Stimulated activated CD4-positive, alpha-beta T cell treated with anti-CD3 and anti-CD28 coated beads, TNF-alpha, amount 100 ng/mL, for 4 hours (primary cell): ENCODE measurements at places on chromosomes 2 and 18.

- no peak for DNase-seq
Observed at GRCh38 chr2:227606476-227606875, 7.8 kb downstream of the SCYGR2 start.

DNA sequence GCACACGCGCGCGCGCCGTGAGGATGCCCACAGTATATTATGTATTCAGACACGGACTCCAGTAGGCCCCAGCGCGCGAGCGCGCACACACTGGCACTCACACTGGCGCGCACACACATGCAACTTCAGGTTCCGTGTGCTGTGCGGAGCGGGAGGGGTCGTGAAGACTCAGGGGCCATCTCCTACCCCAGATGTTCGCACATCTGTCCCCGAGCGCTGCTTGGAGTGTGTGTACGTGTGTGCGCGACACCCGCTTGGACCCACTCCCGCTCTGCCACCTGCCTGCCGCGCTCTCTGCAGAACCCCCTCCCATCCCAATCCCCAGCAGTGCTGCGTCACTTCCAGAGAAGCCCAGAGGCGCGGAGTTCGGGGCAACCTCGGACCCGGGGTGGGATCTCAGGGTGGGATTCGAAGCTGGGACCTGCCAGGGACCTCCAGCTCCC, 2.6 kb downstream of the NRP2 start:
- no peak for DNase-seq

GRCh38 chr2:142942690-142943089, 65.2 kb downstream of the KYNU start:
- DNase-seq = no peak

DNA sequence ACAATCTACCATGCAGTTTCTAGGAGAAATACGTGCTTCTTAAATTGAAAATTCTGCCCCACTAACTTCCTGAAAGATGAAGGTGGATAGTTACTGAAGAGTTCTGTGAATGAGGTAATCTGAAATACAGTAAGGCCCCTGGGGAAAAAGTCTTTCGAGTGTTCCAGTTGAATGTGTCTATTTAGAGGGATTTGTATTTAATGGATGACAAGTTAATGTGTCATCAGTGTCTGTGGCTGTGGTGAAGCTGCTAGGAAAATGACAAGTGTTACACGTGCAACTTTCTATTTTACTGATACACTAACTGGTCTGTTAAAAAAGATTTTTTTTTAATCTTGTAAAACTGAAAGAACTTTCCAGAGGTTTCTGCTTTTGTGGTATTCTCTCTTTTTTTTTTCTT, 384.6 kb downstream of the STK39 start:
- no peak for DNase-seq

GRCh38 chr18:14086458-14087231, 45.6 kb downstream of the ZNF519 start:
- no peak for DNase-seq

DNA sequence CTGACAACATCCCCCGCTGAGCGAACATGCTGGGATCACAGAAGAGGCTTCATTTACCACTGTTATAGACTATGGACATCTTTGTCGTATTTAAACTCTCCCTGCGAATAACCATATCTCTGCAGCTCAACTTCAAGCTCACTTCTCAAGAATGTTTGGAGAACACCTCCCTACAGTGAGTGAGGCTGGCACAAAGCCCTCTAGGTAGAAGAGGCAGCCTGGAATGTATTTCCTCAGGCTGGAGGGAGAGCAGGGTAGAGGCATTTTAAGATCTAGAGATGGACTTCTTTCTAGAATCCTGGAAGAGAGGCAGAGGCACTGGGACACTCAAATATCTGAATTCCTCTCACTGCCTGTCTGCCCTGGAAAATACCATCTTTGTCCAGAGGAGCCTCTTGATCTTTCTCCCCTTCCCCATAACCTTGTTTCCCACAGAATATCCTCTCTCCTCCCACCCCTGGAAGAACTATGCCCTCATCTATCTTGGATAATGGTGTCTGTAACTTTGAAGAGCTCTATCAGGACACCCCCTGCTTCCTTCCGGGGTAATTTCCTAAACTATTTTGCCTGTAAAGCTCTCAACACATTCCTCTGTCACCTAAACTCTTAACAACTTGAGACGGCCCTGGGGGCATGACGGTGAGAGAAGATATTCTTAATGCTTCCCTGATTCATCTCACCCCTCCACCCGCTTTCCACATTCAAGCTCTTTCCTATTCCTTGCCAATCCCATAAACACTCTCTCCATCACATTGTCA, 2.4 kb upstream of the ANTXR1 start:
- DNase-seq = no peak

- DNase-seq = no peak
Observed at GRCh38 chr18:37270038-37270665, 295.4 kb downstream of the CELF4 start.

DNA sequence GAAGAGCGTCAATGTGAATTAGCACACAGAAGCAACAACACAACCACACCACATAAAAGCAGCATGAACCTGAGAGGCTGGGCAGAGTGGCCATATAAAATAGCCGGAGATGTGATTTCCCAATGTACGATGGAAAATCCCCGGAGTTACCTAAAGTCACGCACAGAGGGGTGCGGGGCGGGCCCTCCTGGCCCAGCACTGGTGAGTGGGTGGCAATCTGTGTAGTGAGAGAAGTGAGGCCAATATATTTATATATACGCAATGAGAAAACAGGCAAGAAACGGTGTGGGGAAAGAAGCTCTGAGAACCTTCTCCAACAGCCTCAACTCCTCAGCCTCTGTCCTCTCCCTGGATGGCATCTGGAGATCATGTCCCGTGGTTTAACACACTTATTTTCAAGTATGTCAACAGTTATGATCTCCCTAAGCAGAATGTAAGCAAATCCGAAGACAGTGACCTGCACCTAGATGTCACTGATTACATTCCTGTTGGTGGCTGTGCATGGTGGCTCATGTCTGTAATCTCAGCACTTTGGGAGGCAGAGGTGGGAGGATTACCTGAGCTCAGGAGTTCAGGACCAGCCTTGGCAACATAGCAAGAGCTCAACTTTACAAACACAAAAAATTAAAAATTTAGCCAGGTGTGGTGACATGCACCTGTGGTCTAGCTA, 41.6 kb downstream of the CRACDL start:
- no peak for DNase-seq

GRCh38 chr18:51537487-51537886, 340.0 kb upstream of the MEX3C start:
- no peak for DNase-seq

- DNase-seq = no peak
Observed at GRCh38 chr2:119455066-119455718, 23.5 kb downstream of the TMEM37 start.

GRCh38 chr2:219552382-219553167, 8.7 kb downstream of the TMEM198 start:
- DNase-seq = peak; percentile 66
